ENCODE measurements at places on chromosomes 11 and 22.

GRCh38 chr11:74418509-74418895 lies 20.3 kb upstream of the PGM2L1 start:
- no peak for DNase-seq

DNA sequence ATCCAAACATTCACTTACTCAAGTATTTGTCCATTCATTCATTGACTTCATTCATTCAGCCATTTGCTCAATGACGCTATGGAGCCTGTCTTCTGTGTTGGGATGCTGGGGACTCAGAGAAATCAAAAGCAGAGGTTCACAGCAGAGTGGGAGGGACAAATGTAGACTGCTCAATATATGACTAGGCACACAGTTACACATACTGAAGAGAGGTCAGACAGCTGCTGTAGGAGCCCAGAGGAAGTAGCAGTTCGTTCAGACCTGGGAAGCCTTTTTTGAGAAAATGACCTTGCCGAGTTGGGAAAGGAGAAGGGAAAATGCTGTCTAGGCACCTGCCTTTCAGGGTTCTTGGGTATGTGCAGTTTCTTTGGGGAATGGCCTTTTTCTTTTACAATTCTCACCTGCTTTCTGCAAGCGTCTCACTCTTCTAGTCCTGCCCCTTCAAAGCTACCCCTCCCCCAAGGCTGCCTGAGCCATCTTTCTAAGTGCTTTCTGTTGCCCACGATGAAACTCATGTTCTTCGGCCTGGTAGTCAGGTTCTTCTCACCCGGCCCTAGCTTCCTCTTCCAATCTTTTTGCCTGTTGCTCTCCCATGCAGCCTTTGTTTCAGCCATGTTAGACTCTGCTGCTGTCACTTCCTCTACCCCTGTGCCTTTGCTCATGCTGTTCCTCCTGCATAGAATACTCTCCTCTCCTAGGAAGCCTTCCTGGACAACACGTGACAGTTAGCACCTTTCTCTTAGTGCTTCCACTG lies 4.2 kb upstream of the UVRAG start:
- DNase-seq: no peak

DNA sequence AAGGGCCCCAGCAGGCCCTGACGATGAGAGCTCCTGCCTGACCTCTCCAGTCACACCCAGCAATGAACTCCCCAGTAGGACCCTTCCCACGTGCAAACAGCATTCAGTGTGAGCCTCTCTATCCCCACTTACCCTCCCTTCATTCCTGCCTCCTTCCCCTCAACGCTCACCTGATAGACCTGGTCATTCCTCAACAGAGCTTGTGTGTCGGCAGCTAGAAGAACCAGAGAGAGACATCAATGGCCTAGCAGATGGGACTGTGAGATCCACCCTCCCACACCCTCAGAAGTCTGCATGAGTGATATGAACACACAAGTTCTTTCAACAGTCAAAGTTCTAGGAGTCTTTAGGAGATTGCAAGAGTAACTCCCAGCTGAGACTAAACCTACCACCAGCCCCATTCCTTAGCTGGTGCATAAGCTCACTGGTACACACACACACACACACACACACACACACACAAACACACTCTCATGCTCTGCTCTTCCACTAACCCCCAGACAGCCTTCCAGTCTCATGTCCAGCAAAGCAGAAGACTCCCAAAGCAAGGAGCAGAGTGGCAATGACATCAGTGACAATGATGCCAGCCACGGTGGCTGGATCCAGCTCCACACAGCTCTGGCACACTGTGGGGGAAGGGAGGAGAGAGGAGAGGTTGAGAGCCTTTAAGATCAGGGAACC lies 3.1 kb downstream of the CD3D start:
- DNase-seq: no peak

DNA sequence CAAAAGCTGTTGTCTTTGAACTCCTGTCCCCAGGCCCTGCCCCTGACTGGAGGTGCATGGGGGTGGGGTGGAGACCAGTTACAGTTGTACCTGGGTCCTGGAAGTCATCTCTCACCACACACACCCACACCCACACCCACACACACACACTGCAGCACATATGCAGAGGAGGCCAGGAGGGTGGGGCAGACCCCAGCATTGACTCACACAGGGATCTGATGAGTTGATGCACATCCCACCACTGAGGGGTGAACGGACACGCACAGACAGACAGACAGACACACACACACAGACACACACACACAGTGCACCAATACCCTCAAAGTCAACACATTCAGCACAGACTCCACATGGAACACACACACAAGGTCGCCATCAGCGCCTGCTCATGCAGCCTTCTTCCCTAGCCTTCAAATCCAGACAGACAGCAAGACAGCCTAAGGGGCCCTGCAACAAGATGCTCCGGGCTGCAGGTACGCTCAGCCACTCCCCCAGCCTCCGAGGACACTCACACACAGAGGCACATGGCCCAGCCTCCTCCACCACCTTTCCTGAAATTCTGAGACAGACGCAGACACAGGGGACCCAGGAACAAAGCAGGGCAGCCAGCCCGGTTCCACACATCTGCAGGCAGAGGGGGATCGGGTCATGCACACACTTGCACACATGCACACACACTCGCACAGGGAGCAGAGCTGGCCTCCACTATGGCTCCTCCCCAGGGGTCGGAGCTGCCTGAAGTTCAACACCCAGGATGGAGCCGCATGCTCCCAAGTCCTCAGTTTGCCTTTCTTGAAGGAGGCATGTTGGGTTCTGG lies 26.5 kb downstream of the SYT7 start:
- DNase-seq: peak; percentile 18

DNA sequence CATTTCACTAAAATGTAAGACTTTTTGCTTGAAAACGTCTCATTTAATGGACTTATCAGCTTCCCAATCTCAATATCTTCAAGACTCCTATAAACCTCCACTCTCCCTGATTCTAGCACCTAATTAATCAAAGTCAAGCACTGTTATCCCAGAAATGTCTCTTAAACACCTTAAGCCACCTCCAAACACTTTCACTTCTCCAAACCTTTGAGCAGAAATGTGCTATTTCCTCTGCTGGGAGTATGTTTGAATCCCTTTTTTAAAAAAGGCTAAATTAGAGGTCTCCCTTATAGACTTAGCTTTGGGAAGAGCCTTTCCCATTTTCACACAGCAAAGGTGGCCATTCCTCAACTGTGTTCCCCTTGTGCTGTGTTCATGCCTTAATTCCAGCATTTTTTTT lies 146.2 kb upstream of the SYN3 start:
- DNase-seq: no peak

DNA sequence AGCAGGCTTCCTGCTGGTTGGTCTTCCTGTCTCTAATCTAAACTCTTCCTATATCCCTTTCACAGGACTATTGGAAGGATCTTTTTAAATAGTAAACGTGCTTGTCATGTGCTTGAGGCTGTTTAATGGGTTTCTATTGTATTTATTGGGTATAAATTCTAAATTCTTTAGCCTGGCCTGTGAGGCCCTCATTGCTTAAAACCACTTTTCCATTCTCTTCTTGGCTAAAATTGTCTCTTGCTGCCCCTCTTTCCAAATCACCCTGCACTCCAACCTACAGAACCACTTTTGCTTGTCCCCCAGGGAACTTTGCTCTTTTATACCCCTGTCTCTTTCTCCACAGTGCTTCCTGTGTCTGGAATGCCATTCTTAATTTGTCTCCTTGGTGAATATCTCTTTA lies 46.4 kb upstream of the MUC15 start:
- DNase-seq: no peak

DNA sequence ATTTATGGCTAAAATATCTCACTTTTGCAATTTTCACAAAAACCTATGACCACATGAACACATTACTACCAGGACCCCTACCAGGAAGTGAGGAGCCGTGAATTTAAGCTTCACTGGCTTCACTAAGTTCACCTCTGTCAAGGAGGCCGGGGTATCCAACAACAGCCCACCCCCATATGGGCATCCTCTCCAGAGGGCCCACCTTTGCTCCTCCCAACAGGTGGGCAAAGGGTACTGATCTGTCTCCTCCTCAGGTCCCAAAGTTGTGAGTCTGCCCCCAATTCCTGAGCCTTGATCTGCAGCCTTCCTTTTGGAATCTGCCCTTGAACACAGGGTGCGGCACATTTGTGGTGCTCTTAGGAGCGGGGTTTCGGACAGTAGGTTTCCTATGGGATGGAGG lies 66.9 kb downstream of the OTOG start:
- DNase-seq: no peak

- no peak for DNase-seq
These were observed 41.9 kb upstream of the WNT11 start for GRCh38 chr11:76248210-76248609.

DNA sequence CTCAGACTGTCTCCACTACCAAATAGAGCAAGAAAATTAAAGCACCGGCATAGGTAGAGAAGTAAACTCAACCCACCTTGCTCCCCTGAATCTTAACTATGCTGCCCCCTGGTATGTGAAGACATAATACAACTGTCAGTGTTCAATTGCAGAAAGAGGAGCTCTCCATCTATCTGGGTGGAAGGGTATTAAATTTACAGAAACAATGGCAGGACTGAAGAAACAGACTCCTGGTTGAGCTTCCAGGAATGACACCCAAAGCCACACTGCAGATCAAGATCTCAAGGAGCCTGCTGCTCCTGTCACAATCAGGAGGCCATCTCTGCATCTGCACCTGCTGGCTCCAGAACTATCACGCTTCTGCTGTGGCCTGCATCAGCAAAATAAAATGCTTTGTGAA lies 132.1 kb upstream of the BMAL1 start:
- DNase-seq: no peak

DNA sequence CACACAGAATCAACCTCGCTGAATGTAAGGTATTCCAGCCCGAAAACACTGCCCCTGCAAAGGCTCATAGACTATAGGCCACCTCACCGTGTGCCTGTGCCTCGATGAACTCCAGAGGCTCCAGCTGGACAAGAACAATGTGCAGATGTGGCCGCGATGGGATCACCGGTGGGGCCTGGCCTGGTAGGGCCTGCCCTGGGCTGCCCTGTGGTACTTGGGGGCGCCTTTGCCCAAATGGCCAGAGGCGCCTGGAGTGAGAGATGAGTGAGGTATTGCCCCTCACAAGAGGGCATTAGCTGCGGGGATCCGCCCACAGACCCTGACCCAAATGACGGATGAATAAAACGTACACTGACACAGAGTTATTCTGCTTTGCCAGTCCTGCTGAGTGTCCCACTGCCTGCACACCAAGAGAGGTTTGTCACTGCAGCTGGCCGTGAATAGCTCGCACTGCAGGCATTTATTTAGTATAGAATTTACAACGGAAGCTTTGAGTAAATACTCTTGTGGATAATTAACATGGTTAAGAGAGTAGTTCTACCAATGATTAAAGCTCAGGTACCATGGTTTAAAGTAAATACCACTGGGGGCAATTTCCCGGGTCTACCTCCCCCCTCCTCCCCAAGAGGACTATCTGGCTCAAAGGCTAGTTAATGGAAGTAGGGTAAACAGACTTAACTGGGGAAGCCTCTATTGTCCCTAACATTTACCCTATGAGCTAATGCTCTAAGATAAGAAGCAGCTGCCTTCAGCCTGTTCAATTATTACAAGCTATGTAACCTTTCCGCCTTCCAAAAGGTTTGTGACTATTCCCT lies 101.1 kb upstream of the IGLL5 start:
- DNase-seq: no peak

GRCh38 chr11:116686866-116687265 lies 85.9 kb downstream of the BUD13 start:
- DNase-seq: no peak

- no peak for DNase-seq
These were observed 89.1 kb upstream of the DBX1 start for GRCh38 chr11:20249378-20249777.

GRCh38 chr11:10920205-10920604 lies 62.4 kb upstream of the ZBED5 start:
- no peak for DNase-seq

DNA sequence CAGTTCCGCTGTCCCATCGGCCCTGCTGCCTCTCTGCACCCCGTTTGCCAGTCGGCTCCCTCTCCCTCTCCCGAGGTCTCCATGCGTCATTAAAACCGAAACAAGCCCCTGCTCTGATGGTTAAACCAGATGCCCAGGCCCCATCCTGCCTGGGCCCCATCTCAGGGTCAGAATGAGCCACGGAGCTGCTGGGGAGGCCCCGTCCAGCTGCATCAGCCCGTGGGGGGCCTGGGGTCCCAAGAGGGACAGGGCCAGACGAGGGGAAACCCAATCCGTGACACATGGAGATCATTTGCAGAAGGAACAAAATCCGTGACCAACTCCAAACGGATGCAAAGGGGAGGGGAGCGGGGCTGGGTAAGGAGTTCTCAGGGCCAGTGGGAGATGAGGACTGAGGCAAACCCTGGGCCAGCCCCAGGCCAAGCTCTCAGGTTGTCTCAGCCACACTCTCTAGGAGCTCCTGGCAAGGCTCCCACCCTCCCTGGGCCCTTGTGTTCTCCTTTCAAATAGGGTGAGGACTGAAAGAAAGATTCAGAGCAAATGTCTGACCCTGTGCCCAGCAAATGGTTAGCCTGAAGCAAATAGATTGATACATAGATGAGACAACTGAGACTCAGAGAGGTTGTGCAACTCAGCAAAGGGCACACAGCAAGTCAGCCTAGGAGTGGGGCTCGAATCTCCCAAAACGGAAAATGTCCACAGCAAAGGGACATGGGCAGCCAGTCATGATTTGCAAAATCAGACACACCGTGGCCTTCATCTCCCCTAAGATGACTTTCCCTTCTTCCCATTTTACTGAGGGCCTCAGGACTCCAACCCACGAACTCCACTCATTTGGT lies 162.1 kb downstream of the MN1 start:
- DNase-seq: no peak

DNA sequence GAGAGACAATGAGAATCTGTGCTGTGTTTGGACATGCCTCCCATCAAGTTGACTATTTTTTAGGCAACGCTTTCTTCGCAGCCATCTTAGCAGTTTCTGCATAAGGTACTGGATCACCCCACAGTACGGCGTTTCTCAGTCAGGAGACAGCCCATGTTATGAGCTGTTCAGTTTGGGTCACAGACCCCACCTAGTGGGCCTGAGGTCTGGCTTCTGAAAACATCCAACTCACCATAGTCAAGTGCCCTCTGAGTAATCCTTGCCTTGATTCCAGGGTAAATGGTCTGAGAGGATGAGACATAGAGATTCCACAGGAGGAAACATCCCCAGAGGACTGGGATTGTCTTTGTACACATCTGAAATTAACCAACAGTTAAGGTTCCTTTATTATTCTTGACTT lies 7.2 kb downstream of the BPIFC start:
- DNase-seq: no peak

GRCh38 chr11:119154178-119154577 lies 5.3 kb downstream of the ABCG4 start:
- no peak for DNase-seq

GRCh38 chr11:33722590-33723234 lies 13.5 kb downstream of the CD59 start:
- no peak for DNase-seq

- DNase-seq: no peak
These were observed 550.5 kb downstream of the MIAT start for GRCh38 chr22:27207907-27208306.

- no peak for DNase-seq
These were observed 40.7 kb downstream of the SLC22A12 start for GRCh38 chr11:64631675-64632074.

Measured in epithelial cell of prostate (primary cell).